ENCODE measurements at places on chromosomes 12 and 14.
A peak's percentile ranks its signal among the peaks of the same experiment; 100 is the strongest.

DNA sequence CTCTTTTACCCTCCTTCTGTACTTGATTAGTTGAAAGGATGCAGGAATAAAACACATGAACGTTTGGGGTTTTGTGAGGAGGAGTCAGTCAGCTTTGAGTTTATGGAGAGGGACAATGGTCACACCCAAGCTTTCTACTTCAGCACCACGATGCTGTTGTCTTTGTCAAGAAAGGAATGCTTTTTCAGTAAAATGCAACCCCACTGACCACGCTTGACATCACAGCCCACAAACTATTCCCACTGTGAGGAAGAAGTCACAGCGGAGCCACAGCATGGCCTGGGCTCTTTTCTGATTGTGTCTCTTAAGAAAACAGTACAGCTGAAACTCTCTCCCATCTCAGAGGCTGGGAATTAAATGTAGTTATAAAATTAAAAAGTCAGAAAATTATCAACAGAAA is 135.2 kb downstream of the APAF1 start:
- DNase-seq = peak; percentile 22

DNA sequence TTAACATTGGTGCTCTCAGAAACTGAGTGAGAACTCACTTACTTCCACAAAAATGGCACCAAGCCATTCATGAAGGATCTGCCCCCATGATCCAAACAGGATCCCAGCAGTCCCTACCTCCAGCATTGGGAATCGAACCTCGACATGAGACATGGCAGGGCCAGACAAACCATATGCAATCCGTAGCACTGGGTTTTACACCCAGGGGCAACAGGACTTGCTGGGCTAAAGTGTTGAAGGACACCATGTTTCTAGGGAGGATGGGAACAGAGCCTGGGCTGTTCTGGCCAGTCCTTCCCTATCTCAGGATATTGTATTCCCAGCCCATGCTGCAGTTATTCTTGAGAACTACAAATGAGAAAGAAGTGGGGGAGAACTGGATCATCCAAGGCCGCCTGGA is 36.6 kb downstream of the SERPINA3 start:
- no peak for DNase-seq

DNA sequence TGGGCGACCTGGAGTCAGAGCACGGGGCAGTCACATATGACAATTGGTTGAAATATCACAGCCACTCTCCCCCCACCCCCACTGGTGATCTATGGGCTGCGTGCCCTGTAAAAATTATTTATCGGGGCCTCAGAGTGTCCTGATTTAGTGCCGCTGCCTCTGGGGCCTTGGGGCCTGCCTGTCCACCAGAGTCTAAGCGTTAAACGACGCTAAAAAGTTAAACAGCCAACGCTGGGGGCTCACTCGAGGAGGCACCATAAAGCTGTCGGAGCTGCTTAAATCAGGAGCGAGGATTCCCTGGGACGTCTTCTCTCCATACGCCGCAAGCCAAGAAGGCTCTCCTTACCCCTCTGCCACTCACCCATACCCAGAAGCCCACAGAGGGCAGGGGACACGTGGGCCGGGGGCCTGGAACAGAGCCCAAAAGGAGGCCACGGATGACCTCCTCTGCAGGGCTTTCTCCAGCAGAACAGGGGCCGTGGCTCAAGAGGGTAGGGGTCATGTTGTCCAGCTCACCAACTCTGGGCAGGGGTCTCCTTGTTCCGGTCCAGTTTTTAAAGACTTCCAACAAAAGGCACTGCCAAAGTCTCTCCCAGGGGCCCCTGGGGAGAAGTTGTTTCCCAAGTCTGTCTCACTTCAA is 42.2 kb downstream of the SMUG1 start:
- DNase-seq = no peak

GRCh38 chr14:104980611-104981531 is 2.7 kb upstream of the AHNAK2 start:
- no peak for DNase-seq

- peak; percentile 95 for DNase-seq
Measured at GRCh38 chr12:70543444-70543843, 93.8 kb downstream of the PTPRB start.

DNA sequence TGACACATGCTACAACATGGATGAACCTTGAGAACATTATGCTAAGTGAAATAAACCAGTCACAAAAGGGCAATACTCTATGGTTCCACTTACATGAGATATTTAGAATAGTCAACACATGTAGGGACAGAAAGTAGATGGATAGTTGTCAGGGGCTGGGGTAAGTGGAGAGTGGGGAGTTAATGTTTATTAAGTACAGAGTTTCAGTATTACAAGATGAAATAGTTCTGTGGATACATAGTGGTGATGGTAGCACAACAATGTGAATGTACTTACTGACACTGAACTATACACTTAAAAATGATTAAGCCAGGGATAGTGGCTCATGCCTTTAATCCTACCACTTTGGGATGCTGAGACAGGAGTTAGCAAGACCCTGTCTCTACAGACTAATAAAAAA is 8.7 kb downstream of the NUP107 start:
- DNase-seq = no peak

- DNase-seq = no peak
Measured at GRCh38 chr12:105930557-105931503, 207.9 kb downstream of the NUAK1 start.

- no peak for DNase-seq
Measured at GRCh38 chr12:112046003-112046402, 32.8 kb downstream of the ERP29 start.

DNA sequence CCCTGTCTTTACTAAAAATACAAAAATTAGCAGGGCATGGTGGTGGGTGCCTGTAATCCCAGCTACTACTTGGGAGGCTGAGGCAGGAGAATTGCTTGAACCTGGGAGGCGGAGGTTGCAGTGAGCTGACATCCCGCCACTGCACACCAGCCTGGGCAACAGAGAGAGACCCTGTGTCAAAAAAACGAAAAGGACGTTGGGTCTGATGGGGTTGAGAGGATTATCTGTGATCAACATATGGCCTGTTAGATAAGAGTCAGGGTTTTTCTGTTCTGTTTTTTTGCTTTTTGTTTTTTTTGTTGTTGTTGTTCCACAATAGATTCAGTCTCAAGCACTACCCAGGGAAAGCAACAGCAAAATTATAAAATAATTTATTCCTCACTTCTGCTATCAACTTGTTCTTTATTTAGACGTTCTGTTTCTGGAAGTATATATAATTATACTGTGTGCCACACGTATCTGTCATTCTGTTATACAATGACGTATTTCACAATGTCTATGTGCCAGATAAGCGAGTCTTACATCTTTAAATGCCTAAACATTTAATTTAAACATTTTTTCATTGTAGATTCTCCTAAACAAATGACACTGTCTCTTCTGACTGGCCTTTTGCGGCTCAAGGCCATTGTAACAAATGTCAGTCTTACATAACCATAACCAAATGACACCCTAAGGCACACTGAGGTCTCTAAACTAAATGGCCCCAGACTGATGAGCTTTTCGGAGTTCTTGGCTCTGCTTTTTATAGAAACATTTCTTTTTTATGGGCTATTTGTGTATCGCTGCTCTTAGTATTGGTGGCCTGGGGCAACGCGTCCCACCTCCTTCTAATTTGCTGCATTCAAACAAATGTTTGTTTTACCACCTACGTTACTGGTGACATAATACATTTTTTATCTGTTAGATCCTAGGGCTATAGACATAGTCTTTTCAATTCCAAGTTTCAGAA is 7.2 kb upstream of the P2RX4 start:
- DNase-seq = no peak

All from AG10803 (cell line).